Fibroblast of skin of right quadriceps (primary cell): ENCODE measurements at places on chromosomes 1 and 21.

GRCh38 chr1:239386453-239387303 is at the start of gene CHRM3:
CHRM3 (plus strand) TSS chr1:239386568; CDS start chr1:239907452, 520,884 bp downstream.
- DNase-seq, result peak; percentile 52

- peak; percentile 51 for DNase-seq
These were observed 95.5 kb downstream of the TIAM1 start for GRCh38 chr21:31248598-31248997.

DNA sequence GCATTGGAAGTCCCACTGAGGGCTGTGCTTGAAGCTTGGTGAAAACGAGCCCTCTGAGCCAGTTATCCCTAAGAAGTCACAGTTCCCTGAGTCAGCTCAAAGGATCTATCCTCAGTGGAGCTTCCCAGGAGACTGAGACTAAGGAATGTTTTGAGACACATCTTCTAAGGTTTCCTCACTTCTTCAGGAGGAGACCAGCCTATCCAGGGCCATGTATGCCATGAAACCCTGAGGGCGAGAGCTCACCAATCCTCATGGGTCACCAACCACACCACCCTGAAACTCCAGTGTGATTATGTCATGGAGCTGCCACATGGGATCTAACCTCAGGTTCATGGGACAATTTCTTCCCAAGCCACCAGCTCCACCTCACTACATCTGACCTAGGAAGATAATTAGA is 7.6 kb upstream of the TIE1 start:
- no peak for DNase-seq

DNA sequence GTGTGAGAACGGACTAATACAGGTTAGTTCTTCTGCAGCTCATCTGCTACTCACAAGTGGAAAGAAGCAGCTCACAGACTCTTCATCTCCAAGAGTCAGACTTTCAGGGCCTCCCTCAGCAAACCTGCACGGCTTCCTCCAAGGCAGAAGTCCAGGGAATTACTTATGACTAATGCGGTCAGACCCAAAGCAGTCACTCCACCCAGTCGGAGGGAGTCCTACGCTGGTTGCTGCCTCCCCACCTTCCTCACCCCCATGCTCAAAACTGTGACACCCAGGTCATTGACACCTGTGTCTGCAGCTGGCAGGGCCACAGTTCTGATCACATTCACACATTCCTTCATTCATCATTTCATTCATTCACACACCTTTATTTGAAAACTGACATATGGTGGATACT is 38.4 kb upstream of the PRDM2 start:
- DNase-seq, result peak; percentile 15

- DNase-seq, result no peak
These were observed 200.0 kb downstream of the LIPI start for GRCh38 chr21:14010729-14011128.

DNA sequence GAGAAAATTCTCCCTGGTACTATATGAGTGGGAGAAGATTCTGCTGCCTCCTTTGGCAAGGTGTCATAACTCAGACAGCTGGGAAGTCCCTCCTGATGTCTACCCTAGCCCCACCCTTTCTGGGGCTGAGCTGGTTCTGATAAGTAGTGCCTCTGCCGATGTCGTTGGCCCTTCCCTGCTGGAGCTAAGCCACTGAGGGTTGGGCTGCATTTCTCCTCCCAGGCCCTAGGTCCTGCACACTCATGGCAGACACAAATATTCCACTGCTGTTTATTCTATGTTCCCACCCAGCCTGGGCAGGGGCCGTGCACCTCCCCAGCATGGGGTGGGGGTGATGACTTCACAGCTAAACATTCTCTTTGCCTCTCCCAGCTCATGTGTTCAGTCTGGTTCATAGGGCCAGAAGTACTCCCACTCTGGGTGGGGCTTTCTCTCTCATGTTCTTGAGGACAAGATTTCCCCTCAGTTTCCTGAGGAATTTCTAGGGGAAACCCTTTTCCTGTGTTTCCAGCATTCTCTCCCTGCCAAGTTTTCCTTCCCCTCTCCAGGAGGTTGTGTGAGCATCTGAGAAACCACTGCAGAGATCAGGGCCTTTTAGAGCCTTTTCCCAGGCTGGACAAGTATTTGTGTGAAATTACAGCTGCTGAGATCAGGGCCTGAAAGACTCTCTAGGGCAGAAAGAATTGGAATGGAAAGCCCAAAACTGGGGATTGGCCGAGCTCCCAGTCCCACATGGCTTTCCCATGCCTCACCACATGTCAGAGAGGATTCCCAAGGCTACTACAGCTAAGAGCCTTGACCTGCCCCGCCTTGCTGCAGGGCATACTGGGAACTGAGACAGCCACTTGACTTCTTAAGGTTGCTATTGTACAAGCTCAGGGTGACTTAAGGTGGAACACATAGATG is 66.2 kb downstream of the ATP2B4 start:
- DNase-seq, result peak; percentile 93
